ENCODE measurements at places on chromosomes 2 and 18.

DNA sequence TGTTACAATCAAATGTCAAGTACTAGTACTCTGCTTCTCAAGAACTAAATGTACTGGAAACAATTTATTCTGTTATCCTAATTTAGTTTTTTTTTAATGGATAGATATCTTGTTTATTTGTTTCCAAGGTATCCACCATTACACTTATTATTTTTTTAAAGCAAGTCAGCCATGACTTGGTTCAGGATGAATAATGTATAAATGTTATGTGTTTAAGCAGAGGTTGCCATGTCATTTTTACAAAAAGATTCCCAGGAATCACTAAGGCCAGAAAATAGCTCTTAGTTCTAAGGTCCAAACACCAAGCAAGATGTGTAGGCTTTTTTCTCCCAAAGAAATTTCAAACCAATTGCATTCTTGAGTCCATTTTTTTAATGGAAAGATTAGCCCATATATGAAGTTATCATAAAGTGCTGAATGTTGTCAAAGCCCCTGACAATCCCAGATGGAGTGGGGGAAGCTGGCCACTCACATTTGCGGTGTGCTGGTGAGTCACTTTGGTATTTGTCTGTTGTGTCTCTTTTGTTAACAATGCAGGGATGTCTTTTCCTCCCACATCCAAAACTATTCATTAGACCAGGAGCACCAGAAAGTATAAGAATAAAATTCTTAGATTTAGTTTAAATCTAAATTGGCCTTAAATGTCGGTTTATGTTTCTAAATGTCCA is 158.9 kb downstream of the COL6A3 start:
- DNase-seq, result no peak

DNA sequence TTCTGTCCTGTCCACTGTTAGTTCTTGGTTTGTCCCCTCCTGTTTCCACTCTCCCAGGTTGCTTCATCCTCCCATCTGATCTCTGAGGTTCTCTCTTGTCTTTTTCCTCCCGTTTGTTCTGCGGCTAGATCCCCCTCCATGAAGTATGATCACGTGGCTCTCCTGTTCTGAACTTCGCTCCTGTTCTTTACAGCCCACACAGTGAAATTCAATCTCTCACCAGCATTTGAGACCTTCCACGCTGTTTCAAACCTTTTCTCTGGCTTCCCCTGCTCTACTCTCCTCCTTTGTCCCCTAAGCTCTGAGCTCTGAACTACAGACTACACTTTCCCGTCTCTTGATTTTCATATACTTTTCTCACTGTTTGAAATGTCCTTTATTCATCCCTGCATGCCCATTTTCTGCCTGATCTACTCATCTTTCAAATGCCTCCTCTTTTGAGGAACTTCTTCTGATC is 83.5 kb downstream of the OSBPL6 start:
- no peak for DNase-seq

GRCh38 chr18:79425569-79425886 is 29.8 kb downstream of the NFATC1 start:
- no peak for DNase-seq

- no peak for DNase-seq
Observed at GRCh38 chr18:72672364-72673184, 128.4 kb upstream of the CBLN2 start.

- no peak for DNase-seq
Observed at GRCh38 chr2:132372276-132372675, 44.3 kb upstream of the GPR39 start.

DNA sequence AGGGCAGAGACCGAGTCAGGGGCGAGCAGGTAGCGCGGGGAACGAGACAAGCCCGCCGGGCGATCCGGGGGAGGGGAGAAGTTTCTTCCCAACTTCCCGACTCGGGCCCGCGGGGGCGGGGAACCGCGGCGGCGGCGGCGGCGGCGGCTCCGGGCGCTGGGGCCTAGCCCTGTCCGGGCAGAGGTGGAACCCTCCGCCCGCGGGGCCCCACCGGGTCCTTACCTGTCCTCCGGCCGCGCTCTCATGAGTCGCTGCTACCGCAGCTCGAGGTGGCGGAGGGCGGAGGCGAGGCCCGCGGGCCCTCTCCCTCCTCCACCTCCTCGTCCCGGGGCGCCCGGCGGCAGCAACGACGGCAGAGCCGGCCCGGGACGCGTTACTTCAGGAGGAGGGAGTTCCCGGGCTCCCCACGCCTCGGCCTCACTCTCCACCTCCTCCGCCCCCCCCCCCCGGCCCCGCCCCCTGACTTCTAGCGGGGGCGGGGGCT is at the start of gene YES1:
YES1 (minus strand) TSS at position 351 of the 484 bp plus-strand sequence. CDS start 55,415 bp downstream, outside the sequence.
- no peak for DNase-seq

DNA sequence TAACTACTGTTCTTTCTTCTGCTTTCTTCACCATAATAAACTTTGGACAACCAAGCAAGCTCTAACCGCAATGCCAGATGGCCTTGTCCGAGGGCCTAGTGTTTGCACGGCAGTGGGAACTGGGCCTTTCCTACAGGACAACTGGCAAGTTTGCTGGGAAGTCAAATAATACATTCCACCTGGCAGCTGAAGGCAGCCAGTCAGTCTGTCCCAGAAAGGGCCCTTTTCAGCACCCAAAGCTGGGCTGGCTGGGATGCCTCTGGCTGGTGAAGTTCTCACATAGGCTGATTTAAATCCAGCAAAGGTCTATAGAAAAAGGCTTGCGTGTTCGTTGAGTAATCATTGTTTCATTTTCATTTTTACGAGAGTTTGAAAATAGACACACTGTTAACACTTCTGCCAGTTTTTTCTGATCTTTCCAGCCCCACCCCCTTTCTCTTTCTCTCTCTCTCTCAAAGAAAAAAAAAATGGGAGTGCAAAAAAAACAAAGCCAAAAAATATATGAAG is 110.0 kb upstream of the EPAS1 start:
- DNase-seq, result no peak

- DNase-seq, result no peak
Observed at GRCh38 chr2:240599141-240599583, 12.6 kb downstream of the CAPN10 start.

GRCh38 chr2:44441200-44441599 is 79.5 kb downstream of the CAMKMT start:
- DNase-seq, result no peak

GRCh38 chr2:49225126-49225525 is 70.8 kb upstream of the FSHR start:
- no peak for DNase-seq

DNA sequence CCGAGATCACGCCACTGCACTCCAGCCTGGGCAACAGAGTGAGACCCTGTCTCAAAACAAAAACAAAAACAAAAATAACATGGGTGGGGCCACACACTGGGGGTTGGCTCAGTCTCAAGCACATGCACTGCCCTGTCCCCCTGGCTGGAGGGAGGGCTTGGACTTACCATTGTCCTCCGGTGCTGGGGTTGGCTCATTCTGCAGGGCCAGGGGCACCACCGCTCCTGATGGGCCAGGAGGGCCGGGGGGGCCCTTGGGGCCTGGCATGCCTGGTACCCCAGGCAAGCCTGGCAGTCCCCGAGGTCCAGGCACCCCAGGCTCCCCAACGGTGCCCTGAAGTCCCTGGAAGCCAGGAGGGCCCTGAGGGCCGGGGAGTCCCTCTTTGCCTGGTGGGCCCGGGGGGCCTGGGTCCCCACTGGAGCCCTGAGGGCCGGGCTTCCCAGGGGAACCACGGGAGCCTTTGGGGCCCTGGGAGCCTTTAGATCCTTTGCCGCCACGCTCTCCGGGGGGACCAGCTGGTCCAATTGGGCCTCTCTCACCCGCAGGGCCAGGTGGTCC is 66.8 kb upstream of the THOC1 start:
- no peak for DNase-seq

- no peak for DNase-seq
Observed at GRCh38 chr2:112273349-112273748, 2.0 kb upstream of the ZC3H6 start.

- DNase-seq, result no peak
Observed at GRCh38 chr2:9060819-9061218, 57.3 kb upstream of the MBOAT2 start.

DNA sequence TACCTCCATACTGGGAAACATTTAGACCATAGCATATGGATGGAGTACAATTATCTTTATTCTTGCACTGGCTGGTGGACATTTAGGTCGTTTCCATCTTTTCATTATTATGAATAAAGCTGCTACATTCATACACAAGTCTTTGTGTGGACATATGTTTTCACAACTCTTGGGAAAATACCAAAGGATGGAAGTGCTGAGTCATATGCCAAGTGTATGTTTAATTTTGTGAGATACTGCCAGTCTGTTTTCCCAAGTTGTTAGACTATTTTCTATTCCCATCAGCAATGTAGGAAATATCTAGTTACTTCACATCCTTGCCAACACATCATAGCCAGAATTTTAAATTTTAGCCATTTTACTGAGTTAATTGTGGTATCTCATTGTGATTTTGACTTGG is 91.5 kb downstream of the GALNT13 start:
- no peak for DNase-seq

DNA sequence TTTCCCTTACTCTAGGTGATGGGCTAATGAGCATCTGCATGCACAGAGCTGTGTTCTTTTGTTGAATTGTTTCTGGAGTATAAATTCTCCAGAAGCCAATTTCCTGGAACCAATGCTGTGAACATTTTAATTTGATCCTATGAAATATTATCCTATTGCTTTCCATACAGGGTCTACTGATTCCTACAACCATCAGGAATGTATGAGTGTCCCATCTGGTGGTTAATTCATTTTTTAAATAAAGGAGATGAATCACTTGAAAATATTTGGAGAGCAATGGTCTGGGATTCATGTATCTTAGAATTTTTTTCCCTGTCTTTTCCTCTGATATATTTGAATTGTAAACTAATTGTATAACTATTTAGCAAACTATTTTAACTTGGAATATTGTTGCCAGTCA is 14.0 kb downstream of the KIF5C start:
- no peak for DNase-seq

- no peak for DNase-seq
Observed at GRCh38 chr2:17813742-17814473, 2.4 kb upstream of the MSGN1 start.

GRCh38 chr18:8328126-8328525 is 281.1 kb upstream of the RAB12 start:
- DNase-seq, result no peak

GRCh38 chr2:218733171-218734021 is 22.8 kb downstream of the TTLL4 start:
- DNase-seq, result no peak

DNA sequence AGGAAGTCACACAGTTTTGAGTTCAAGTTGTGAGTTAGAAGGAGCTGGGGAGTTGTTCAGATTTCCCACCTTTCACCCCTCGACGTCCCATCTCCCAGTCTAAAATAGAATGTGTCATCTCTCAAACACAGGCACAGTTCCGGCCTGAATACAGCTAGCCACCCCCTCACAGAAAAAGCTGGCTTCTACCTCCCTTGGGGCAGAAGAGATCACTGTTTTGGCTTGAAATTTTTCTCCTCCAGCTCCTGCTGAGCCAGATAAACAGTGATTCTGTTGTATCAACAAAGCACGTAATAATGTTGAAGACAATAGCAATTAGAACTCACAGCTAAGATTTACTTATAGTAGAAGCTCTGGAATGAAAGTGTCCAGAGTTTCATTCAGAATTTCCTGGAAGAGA is 74.7 kb downstream of the KIAA2012 start:
- DNase-seq, result no peak

GRCh38 chr2:108345951-108346350 is 31.8 kb upstream of the SULT1C4 start:
- DNase-seq, result no peak

DNA sequence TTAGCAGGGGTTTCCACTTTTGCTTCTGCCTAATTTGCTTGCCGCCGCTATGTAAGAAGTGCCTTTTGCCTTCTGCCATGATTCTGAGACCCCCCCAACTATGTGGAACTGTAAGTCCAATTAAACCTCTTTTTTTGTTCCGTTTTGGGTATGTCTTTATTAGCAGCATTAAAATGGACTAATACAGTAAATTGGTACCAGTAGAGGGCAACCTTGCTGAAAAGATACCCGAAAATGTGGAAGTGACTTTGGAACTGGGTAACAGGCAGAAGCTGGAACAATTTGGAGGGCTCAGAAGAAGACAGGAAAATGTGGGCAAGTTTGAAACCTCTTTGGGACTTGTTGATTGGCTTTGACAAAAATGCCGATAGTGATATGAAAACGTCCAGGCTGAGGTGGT is 216.1 kb upstream of the FSIP2 start:
- no peak for DNase-seq

DNA sequence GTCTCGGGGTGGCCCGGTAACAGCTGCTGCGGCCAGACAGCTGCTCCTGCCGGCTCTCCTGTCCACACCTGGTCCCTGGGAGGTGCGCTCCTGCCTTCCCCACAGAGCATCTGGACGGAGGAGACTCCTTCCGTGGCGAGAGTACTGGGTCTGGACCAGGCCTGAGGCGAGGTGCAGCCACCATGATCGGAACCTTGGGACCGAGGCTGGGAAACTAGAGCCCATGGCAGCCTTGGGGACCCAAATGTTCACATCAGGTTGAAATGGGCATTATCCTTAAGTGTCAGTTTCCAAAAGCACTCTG is 628 bp downstream of the GIGYF2 start:
- DNase-seq, result no peak

DNA sequence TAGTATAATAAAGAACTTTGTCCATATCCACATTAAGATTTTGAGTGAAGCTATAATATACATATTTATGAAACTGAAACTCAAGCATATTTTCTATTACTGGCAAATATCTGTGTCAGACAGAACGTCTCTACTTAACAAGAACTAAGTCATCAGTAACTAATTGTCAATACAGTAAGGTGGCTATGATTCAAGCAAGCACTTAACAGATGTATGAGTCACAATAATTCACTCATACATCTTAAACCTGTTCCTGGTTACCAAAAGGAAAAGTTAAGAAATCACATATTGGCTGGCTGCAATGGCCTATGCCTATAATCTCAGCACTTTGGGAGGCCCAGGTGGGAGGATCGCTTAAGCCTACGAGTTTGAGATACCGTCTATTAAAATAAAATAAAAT is 96.0 kb downstream of the SOS1 start:
- DNase-seq, result no peak

GRCh38 chr2:144464730-144465129 is 55.2 kb downstream of the ZEB2 start:
- no peak for DNase-seq

- peak; percentile 28 for DNase-seq
Observed at GRCh38 chr2:239882331-239882732, 142.8 kb downstream of the NDUFA10 start.

Measured in activated CD4-positive, CD25-positive, alpha-beta regulatory T cell treated with anti-CD3 and anti-CD28 coated beads, Interleukin-2, amount 50 U/mL, for 16 hours (primary cell).